Fibroblast of gingiva (primary cell): ENCODE measurements at places on chromosomes 16 and 17.

DNA sequence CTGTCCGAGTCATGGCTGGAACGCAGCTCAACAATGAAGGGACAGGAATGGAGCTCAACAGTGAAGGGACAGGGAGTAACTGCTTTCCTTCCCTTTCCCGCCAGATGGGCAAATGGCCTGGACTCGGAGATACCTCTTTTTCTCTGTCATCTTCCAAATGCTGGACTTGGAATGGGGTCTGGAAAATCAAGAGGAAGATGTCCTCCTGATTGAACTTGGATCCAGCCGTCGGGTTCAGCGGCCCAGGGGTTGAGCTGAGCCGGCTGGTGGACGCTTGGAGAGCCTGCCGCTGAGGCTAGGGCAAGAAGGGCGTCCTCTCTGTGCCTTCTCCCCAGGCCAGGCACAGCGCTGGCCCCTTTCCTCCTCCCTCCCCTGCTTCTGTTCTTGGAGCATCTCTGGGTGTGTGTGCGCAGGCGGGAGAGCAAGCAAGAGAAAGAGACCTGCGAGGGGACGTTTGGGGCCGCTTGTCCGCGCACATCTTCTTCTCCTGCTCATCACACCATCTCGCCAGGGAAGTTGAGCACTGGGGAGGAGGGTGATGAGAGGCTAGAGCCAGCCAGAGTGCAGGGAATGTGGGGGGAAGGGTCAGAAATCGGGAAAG, 6.6 kb downstream of the NEUROD2 start:
- no peak for DNase-seq

- no peak for DNase-seq
Observed at GRCh38 chr17:75535871-75536270, 10.4 kb downstream of the LLGL2 start.

DNA sequence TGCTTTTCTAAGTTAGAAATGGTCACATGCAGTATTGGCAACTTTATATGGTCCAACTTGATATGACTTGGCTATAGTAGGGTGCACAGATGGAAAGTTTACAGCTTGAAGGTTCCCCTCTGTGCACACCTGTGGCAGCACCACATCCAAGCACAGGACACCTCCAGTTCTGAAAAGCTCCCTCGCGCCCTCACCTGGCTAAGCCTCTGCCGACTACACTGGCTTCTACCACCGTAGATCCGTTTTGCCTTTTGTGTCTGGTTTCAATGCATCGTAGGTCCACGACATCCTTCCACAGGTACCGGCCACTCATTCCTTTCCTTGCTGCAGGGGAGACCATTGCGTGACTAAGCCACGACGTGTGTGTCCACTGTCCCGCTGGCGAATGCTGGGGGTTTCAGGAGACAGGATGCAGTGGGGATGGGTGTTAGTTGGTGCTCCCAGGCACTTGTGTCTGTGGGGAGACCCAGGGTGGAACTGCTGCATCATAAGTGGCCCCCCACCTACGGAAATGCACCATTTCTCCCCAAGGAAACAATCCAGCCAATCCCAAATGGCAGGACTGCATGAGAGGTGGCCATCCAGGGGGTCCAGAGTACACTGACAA, 4.9 kb upstream of the RASD1 start:
- no peak for DNase-seq

GRCh38 chr16:57585051-57585687, 42.7 kb downstream of the ADGRG5 start:
- no peak for DNase-seq

GRCh38 chr16:68658341-68658973, 13.3 kb downstream of the CDH3 start:
- DNase-seq: peak; percentile 13

DNA sequence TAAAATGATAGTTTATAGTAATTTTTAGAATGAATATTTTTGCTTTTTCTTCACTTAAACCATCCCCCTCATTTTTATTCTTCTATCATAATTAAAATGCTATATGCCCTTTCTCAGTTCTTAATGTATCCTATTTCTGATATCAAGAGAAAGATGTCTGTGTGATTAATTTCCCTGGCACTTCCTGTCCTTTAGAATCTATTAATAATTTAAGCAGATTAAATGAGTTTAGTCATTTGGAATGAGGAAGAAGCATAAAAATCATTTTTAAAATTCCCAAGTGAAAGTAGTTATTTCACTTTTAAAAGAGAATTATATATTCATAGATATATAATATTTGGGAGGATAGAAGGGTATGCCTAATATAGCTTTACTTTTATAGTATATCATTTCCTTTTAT, 27.8 kb upstream of the CDR2 start:
- no peak for DNase-seq

- no peak for DNase-seq
Observed at GRCh38 chr16:68444056-68444657, 4.2 kb downstream of the SMPD3 start.
